Activated CD4-positive, alpha-beta T cell treated with anti-CD3 and anti-CD28 coated beads, Interleukin-2, amount 50 U/mL, for 24 hours (primary cell): ENCODE measurements at places on chromosomes 11 and 22.

DNA sequence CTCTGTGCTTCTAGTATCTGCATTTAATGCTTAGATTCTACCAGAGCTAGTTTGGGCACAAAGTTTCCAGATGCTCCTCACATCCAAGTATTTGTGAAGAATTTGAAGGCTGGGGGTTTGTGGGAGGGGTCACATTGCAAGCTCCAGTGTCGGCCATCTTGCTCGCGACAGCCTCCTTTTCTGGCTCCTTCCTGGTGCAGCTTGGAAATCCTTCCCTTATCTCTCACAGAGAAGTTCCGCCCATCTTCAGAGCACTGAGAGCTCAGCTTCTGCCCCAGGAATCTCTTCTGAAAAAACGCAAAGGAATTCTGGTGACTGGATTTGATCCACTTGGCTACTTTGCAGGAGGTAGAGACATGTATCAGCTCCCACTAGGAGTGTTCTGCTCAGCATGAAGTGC lies 497.5 kb downstream of the TBC1D22A start:
- no peak for DNase-seq

DNA sequence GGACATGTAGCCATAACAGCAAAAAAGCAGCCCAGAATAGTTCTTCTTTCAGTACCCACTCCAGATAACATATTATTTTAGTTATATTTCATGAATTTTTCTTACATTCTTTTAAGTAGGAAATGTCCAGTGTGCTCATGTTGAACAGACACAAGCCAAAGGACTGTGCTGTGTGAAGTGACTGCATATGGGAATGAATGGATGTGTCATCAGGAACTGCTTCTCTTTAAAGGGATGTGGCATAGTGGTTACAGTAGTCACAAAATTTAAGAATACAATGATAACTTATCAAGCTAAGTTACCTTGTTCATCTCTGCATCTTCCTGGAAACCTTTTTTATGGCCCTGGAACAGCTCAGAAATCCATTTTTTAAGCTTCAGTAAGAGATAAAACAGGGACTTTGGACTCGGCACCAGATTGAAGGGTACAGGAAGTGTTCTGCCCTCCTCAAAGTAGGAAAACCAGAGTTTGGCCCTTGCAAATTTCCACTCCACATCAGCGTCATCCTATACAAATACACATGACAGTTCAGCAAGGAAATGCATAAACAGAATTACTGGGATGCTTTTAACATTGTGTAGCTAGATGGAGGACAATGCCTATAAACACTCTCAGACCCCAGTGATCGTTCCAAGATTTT lies 112.8 kb downstream of the TRPC6 start:
- no peak for DNase-seq

GRCh38 chr11:27387362-27387761 lies 24.3 kb upstream of the CCDC34 start:
- no peak for DNase-seq

GRCh38 chr22:41368543-41369423 lies 13.0 kb upstream of the TEF start:
- no peak for DNase-seq

DNA sequence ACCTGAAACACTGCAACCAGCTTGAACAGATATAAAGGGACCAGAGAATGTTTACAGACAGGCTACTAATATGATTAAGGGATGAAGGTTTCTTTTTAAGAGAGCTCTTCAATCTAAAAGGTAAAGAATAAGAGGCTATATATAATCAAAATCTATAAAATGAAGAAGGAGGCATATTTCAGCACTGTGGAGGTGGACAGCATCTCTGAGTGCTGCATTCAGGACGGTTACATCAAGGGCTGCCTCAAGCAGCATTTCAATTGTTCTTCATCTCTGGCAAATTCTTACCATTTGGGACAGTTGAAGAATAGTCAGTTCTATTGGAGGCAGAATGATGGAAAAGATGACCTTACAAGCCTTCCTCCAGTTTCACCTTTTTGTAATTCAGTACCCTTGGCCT lies 139.6 kb upstream of the LMO1 start:
- DNase-seq: no peak

GRCh38 chr11:106848526-106848925 lies 169.8 kb downstream of the GUCY1A2 start:
- no peak for DNase-seq
